ENCODE measurements at places on chromosomes 6 and 20. TPM values are rescaled to one million over a fixed set of nuclear protein-coding genes. Genes with fewer than 3 reads are reported as not detected.

The GRM1 gene
- total RNA-seq: under 0.01 TPM

The EPHA7 gene
- total RNA-seq: 1.3 TPM

The BPIFA1 gene
- not detected for total RNA-seq

The KCNB1 gene
- under 0.01 TPM for total RNA-seq

The BACH2 gene
- total RNA-seq: under 0.01 TPM

The RAMACL gene
- total RNA-seq: 0.38 TPM

The SNAP25 gene
- 0.77 TPM for total RNA-seq

The SLC35F1 gene
- not detected for total RNA-seq

The ABHD12 gene
- total RNA-seq: 58.9 TPM

The ZBTB46 gene
- total RNA-seq: 4.8 TPM

The HM13 gene
- 86.1 TPM for total RNA-seq

The CLPSL2 gene
- total RNA-seq: not detected
